ENCODE measurements at places on chromosomes 4 and X.

GRCh38 chrX:144819406-144819805 is 427.9 kb upstream of the SPANXN1 start:
- DNase-seq: no peak

GRCh38 chr4:168272488-168272887 is 46.1 kb downstream of the DDX60 start:
- no peak for DNase-seq

DNA sequence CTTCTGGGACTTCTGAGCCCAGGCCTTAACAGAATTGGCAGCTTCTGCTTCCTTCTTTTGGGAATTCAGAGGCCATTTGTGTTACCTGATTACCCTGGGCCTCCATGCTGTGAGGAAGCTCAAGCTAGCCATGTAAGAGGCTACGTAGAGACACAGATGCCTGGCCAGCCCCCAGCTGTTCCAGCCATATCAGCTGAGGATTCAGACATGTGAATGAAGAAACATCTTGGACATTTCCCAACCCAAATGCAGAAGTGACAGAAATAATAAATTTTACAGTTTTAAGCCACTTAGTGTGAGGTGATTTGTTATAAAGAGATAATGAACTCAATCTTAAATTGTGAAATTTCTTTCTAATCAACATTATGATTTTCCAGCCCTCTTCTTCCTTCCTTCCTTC is 18.7 kb upstream of the ZNF827 start:
- no peak for DNase-seq

DNA sequence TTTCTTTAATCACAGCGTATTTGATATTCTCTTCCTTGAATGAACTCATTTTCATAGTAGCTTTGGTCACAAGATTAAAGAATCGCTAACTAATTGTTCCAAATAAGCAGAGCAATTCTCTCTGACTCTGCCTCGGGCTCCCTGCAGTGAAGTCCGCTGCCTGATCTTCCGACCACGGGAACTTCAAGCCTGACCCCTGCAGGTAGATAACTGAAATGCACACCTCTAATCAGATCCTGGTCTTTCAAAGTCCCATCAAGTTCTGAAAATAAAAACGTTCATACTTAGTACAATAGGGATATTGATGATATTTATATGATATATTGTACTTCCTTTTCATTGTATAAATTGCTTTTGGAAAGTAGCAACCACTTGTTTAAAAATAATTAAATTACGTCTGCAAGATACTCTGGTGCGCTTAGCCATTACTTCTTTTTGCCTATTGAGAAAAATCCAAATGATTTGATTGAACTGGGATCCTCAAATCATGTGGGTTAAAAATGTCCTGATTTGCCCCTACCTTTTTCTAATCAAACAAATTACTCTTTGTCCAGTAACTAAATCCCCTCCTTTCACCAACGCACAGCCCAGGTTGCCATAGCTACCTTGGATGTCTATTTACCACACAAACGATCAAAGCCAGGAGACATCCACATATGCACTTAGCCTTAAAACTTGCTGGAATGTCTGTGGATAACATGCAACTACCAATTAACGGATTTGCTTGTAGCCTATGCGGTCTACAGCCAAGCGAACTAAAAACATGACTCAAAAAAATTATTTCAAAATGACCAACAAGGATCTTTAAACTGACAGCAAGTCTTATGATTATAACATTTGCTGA is 4.2 kb downstream of the MID1 start:
- peak; percentile 32 for DNase-seq

DNA sequence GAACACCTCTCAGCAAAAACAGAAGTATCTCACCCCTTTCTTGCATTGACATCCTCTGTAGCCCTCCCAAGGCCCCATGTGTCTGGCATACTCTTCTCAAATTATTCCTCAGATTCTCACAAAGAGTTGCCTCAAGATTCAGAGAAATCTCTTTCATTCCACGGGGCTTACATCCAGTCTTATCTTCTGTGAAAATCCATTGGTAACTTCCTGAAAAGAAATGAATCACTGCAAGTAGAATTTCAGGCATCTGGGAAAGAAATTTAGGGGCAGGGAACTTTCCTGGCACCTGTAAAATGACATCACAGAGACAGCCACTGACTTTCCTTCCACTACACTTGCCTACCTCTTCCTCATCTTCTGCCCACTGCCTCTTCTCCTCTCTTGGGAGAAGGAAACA is 182.5 kb upstream of the ARHGEF9 start:
- DNase-seq: no peak

GRCh38 chrX:136528645-136529315 is 3.2 kb upstream of the VGLL1 start:
- DNase-seq: no peak

GRCh38 chrX:73446831-73447230 is at the start of gene CDX4:
Gene CDX4, plus strand, starts transcription at chrX:73447053. Its CDS starts 201 bp downstream, at chrX:73447254.
- DNase-seq: no peak

DNA sequence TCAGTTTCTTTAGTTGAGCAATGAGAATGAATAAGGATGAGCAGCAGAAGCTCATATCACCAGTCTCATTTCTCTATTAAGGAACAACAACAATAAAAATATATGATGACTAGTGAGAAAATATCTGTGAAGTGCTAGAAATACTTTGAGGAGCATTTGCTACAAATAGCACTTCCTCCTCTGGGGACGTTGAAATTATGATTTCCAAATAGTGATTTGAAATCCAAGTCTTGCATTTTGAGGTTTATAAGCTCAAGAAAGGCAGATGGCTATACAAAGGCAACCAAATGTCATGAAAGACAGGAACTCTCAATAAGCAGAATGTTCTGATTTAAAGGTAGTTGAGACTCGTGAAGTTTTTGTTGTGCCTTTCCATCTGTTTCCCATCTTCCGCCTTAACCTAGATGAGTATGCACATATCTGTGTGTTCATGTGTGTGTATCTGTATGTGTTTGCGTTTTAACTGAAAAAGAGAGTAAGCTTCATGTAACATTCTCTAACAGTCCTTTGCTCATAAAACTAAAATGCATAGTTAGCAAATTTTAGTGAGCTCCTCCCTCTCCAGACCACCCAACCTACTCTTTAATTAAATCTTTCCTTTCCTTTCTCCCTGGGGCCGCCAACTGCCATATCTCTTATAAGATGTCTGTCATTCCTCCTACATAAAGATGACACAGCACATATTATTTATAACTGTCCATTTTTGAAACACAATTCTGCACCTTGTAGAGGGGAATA is 222.6 kb upstream of the RASGEF1B start:
- no peak for DNase-seq

- DNase-seq: peak; percentile 64
Observed at GRCh38 chrX:71652405-71652804, 14.9 kb upstream of the LOC101059915 start.
